ENCODE measurements at places on chromosomes 3 and 15.
A peak's percentile ranks its signal among the peaks of the same experiment; 100 is the strongest.

DNA sequence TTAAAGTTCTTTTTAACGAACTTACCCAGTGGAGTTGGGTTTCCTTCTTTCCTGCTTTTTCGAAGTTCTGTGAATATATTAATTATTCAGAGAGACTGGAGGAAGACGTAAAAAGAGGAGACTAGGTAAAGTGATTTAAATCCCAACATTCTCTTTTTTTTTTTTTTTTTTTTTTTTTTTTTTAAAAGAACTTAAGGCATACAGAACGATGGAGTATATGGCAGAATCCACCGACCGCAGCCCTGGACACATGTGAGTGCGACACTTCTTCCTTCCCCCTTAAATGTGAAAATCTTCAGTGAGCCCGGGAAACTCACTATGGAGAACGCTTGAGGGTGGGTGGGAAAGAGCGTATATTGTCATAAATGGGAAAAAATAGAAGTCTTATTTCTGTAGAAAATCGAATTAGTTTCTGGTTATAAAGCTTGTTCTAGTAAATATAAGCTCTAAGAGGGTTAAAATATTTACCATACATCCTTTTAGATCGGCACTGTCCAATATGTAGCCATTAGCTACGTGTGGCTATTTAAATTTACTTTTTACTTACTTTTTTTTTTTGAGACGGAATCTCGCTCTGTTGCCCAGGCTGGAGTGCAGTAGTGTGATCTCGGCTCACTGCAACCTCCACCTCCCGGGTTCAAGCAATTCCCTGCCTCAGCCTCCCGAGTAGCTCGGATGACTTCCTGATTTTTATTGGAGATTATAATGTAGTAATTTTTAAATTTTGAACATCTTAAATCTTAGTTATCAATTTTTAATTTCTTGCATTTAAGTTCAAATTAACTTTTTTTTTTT is 892 bp downstream of the NMD3 start:
- DNase-seq, result no peak

GRCh38 chr3:36895496-36896409 is 49.1 kb downstream of the TRANK1 start:
- no peak for DNase-seq

GRCh38 chr3:32222950-32223349 is 15.5 kb upstream of the CMTM8 start:
- no peak for DNase-seq

DNA sequence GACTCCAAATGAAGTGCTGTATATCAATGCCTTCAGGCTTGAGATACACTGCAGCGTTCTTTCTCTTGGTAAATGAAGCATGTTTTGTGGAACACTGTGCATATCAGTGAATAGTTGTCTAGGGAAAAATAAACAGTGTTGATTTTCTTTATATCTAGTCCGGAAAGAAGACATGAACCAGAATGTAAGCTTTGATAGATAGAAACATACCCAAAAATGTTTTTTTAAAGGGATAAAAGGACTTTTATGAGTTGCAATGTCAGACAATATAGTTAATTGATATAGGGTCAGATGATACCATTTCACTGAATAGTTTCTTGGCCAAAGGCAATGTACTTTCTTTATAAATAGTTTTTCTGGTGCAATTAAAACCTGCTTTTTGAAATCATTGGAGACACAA is 1037.8 kb downstream of the OTOL1 start:
- no peak for DNase-seq

- DNase-seq, result no peak
Observed at GRCh38 chr3:118447339-118447738, 587.3 kb downstream of the IGSF11 start.

DNA sequence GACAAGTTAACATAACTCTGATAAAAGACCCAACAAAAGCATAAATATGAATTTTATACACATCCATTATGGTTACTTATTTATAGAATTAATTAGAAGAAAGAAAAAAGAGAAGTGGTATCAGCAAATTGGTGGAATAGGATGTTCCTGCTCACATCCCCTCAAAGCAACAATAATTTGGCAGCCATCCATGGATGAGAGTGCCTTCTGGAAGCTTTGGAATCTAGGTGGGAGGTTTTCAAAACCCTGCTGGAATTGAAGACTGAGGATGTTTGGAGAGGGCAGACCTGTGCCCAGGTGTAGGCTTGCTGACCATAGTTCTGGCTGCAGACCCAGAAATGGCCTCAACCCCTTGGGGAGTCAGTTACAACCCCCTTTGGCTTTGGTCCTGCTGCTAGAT is 91.2 kb downstream of the EDEM1 start:
- no peak for DNase-seq

GRCh38 chr15:99983171-99983885 is 250.1 kb upstream of the LYSMD4 start:
- DNase-seq, result peak; percentile 50

DNA sequence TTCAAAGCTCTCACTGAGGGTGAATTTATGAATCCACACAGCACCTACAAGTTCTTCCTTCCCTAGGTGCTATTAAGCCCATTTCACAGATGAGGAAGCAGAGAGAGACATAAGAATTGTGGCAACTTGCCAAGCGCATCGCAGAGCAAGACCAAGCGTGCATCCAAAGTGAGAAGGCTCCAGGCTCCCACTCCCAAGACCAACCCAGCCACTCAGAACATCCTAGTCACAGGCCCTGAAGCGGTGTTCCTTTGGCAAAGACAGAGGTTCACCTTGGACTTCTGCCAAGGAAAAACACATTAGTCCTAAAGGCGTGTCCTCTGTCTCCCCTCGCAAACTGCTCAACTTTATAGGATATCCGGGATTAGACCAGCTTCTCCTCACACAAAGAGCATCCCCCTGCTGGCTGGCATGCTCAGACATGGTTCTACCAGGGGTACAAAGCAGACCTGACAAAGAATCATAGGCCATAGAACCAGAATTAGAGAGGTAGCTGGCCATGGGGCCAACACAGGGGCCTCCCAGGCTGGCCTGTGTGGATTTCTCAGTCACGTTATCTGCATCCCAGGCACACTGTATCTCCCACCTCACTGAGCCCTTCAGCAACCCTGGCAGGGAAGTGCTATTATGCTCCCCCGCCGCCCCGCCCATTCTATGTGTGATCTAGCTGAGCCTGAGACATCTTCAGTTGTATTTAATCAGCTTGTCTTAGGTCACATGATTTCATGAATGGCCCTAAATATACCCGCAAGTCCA is 160.2 kb downstream of the FOXP1 start:
- DNase-seq, result no peak

DNA sequence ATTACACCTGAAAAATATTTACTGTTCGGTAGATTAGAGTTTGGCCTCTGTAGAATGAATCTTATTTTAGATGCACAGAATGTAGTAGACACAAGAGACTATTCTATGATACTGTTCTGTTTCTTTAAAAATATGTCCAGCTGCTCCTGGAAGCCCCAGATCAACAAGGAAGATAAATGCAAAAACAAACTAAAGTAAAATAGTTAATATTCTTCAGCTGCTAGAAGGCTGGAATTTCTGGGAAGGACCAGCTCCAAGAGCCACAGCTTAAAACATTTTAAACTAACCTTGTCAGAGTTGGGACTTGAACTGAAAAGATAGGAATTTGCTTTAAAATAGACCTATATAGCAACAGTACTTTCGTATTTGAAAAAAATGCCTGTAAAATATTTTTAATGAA is 277.9 kb downstream of the PTPRG start:
- DNase-seq, result no peak

DNA sequence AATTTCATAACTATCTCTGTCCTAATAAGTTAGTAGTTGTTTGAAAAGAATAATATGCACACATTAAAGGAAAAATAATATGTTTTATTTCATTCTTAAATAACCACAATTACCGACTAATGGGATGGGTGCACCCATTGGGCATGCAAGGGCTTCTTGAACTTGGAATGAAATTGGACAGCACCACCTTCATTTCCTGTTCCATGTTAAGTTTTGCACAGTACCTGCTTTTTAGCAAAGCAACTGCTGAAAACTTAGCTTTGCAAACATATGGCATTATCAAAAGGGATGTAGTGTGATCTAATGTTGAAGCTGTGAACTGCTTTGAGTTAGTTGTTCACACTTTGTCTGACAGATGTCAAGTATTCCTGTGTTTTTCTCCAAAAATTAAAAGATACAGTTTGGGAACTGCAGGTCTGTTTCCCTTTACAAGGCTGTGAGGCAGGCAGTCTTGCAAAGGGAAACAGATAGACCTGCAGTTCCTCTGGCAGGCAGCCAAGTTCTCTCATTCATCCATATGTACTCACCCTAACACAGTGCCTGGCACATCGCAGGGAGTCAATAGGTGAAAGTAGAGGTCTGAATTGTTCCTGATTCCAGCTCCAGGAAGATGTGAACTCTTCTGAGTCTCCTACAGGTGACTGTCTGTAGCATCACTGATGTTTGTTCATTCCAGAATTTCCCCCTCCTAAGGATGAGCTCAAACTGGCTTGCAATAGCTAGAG is 64.3 kb upstream of the GOLGA8B start:
- no peak for DNase-seq

- no peak for DNase-seq
Observed at GRCh38 chr3:73490453-73491286, 134.1 kb downstream of the PDZRN3 start.

GRCh38 chr3:117548600-117548999 is 839.0 kb downstream of the TUSC7 start:
- no peak for DNase-seq

GRCh38 chr3:10942690-10943205 is 49.8 kb upstream of the SLC6A1 start:
- peak; percentile 57 for DNase-seq

GRCh38 chr3:143056372-143056771 is 55.0 kb downstream of the U2SURP start:
- DNase-seq, result no peak

DNA sequence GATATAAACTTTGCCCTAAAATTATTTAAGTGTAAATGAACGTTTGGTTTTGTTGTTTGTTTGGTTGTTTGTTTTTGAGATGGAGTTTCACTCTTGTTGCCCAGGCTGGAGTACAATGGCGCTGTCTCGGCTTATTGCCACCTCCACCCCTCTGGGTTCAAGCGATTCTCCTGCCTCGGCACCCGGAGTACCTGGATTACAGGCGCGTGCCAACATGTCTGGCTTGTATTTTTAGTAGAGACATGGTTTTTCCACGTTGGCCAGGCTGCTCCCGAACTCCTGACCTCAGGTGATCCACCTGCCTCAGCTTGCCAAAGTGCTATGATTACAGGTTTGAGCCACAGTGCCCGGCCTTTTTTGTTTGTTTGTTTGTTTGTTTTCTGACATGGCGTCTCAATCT is 87.9 kb upstream of the CHD2 start:
- DNase-seq, result no peak

GRCh38 chr15:79248183-79248582 is 34.3 kb upstream of the ANKRD34C start:
- DNase-seq, result no peak

- no peak for DNase-seq
Observed at GRCh38 chr3:124542214-124542869, 187.9 kb upstream of the UMPS start.

DNA sequence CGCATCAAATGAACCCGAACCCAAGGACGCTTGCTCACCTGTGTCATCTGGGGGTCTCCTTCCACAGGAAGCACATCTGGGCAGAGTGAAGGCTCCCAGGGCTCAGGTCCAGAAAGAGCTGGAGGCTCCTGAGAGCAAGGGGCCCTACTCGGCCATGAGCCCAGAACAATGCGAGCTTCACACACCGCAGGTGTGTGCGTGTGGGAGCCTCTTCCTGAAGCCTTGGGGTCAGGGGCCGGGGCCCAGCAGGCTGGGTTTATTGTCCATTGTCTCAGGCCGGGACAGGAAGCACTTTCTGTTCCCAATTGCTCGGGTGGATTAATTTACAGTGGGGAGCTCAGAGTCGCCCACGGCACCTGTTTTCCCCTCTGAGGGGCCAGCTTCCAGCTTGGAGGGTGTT is 74.8 kb downstream of the RPN1 start:
- no peak for DNase-seq

DNA sequence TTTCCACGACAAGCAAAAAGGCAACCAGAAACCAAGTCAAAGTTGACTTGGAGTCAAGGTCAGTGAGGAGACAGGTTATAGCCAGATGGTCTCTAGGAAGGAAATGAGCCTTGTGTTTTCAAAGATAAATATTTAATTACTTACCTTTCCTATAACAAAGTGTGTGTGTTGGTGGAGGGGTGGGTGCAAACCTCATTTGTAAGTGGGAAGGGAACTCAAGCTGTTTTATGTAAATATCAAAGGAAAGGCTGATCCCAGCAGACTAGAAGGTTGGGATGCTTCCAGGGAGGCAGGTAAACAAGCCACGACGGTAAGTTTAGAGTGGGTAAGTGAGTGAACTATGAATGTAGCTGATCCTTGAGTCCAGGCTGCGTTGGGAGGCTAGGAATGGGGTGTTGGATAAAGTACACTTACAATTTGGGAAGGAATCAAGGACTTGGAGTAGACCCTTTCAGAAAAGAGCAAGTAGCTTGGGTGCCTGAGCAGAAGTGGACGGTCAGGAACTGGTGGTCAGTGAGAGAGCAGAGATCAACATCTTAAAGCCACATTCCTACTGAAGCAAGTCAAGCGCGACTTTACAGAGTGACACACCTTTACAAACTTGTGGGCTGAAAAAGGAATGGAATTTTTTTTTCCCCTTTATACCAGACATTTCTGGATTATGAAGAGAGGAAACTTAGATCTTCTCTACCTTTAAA is 82.0 kb upstream of the TBL1XR1 start:
- no peak for DNase-seq

GRCh38 chr15:45448066-45448915 is 69.9 kb upstream of the GATM start:
- no peak for DNase-seq

DNA sequence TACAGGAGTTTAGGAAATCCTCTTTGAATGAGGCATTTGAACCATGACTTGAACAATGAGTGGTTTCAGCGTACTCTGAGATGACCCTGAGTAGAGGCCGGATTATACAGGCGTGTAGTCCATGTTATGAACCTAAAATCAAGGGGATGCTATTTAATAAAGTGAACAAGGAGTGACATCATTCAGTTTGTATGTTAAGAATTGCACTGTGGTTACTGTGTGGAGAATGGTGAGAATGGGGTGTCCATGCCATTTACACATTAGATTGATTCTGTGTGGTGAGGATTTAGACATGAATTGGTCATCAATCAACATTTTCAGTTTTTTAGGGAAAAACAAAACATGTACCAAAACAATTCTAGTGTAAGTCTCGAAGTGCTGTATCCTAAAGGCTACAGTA is 65.8 kb downstream of the TPRG1 start:
- DNase-seq, result no peak

GRCh38 chr15:69388260-69388705 is 25.9 kb upstream of the KIF23 start:
- no peak for DNase-seq

DNA sequence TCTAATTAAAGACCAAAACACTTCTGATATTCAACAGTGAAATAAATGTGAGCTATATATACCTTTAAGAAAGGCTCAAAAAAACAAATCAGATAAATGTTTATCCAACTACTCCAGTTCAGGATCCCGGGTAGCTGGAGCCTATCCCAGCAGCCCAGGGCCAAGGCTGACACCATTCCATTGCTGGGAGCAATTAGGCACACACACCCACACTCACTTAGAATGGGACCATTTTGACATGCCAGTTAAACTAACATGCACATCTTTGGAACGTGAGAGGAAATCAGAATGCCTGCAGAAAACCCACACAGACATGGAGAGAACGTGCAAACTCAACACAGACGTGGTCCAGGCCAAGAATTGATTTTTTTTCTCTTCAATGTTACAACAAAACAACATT is 30.0 kb upstream of the PLSCR4 start:
- no peak for DNase-seq
